ENCODE measurements at places on chromosomes 2 and 18.

- no peak for DNase-seq
Measured at GRCh38 chr2:28662468-28663181, 89.0 kb upstream of the PPP1CB start.

DNA sequence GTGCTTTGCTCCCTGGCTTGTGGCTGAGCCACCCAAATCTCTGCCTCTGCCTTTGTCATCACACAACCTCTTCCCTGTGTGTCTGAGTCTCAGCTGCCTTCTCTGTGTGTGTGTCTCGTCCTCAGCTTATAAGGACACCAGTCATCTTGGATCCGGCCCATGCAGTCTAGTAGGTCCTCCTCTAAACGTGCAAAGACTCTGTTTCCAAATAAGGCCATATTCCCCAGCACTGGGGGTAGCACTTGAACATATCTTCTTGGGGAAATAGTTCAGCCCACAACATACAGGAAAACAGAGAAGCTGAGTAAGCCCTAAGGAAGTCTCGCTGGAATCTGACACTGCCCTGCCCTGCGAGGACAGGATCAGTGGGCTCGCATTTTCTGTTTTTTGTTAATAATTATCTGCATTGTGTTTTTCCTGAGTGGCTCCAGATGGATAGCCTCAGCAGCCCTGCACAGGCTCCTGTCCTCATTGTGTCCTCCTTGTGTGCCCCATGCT is 42.1 kb downstream of the MTCL1 start:
- no peak for DNase-seq

- no peak for DNase-seq
Measured at GRCh38 chr2:144198116-144198515, 321.8 kb downstream of the ZEB2 start.

- DNase-seq = no peak
Measured at GRCh38 chr2:10329880-10330699, 27.4 kb downstream of the HPCAL1 start.

- no peak for DNase-seq
Measured at GRCh38 chr18:31436825-31437224, 10.7 kb upstream of the DSG3 start.

- DNase-seq = no peak
Measured at GRCh38 chr2:27709326-27709725, 45.6 kb downstream of the SLC4A1AP start.

GRCh38 chr2:10215393-10215935 is 87.2 kb upstream of the HPCAL1 start:
- DNase-seq = no peak

DNA sequence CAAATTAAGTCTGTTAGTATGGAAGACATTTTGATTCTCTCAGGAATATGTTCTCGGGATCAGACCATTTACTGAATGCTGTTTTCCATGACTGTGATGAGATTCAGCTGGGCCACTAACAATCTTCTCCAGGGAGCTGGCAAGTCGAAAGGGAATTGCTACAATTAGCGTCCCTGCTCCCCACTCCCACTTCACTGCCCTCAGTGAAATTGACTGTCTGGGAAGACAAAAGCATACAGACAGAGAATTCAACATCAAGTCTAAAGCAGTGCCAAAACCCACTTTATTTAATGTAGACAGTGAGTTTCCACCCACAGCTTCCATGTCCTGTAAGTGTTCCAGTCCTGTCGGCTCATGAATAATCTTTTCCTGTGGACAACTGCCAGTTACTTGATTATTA is 34.0 kb upstream of the COL3A1 start:
- no peak for DNase-seq

DNA sequence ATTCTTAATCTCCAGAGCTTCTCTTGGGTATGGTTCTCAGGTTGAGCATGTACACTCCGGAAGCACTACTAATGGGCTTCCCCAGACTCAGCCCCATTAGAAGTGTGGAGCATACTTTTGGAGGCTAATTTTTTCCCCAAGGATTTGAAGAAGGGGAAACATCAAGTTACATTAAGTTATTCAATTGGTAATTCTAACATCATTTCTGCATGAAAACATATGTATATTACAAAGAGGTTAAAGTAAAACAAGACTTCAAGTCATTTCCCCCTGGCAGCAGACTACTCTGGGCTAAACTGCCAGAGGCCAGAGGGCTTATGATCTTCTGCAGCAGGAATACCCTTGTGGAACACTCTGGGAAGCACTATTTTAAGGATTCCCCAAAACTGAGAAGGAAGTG is 227.7 kb upstream of the STK17B start:
- no peak for DNase-seq

- no peak for DNase-seq
Measured at GRCh38 chr2:70374616-70375015, 72.7 kb upstream of the FAM136A start.

GRCh38 chr2:3208591-3208990 is 169.0 kb downstream of the EIPR1 start:
- no peak for DNase-seq

GRCh38 chr2:36696533-36696932 is at the start of gene VIT:
Gene VIT, plus strand, starts transcription at chr2:36696707. Its CDS starts 19,664 bp downstream, at chr2:36716371.
- DNase-seq = no peak

- no peak for DNase-seq
Measured at GRCh38 chr2:63186331-63186730, 135.7 kb downstream of the OTX1 start.

DNA sequence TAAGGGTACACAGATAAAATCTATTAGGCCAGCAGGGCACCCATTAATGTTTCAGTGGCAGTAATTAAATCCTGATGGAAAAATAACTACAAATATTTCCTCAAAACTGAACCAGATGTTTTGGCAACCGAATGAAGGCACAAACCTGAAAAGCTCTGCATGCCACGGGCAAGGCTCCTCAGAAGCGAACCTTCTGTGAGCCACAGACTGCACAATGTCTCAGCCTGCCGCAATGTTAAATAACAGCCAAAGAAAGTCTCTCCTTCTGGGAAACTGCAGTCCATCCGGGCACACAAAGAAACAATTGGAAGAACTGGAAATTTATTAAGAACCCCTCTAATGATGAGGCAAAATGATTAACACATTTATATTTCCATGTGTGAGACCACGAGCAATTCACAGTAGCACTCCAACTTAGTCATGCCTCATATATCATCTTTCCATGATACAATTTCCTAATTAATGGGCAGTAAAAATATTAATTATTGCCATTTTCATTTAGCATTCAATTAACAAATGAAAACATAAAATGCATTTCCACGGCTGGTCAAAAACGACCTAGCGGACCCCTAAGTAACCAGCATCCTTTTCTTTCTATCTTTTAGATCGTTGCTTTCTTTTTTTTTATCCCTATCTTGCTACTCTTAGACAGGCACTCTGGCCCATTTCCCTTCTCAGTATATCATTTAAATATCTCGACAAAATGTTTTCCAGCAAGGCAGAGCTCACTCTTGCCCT is 237.5 kb downstream of the EPHA4 start:
- no peak for DNase-seq

GRCh38 chr2:202038471-202039277 is 5.0 kb downstream of the FZD7 start:
- no peak for DNase-seq

DNA sequence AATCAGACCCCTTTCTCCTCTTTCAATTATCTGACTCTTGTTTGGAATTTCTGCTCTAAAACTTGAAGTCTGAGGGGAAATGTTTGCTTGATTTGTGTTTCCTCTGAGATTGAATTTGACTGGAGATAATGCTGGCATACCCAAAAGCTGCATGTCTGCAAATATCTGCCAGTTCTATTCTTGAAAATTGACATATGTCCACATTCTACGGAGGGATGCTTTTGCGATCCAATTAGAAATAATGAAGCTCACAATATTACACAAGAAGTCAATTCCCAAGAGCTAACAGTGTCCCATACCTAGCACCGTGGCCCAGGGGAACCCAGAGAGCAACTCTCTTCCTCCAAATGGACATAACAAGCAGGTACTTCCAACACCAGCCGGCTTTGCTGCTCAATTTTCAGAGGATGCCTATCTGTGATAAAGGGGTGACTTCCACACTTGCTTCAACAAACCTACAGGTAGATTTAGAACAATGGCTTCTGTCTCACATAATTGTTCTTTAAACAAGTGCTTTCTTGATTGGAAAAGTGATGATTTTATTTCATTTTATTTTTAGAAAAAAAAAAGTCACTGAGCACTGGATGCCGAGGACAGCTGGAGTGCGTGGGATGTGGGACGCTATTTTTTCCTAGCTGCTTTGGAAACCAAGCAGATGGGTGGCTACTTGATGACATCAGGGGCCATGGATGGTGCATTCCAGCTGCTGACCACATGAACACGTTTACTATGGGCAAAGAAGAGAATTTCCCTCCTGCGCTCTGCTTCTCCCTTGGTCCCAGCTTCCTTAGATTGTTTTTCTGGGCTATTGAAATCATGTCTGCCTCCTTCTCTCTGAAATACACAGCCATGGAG is 488.9 kb downstream of the RNF144A start:
- DNase-seq = no peak

DNA sequence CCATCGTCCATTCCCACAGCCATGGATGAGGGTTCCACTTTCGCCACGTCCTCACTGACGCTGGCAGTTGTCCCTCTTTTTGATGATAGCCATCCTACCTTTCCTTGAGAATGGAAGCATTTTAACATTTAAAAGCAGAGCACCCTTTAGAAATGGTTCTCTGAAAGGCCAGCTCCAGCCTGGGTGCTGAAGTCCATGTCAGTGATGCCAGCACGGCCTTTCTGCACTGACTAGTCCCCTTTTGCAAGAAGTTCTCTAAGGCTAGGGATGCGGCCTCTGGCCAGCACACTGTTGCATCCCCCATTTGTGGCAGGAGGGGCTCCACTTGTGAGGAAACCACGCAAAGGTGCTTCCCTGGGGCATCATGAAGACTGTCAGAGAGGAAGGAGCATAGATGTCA is 203.5 kb downstream of the MGAT5 start:
- no peak for DNase-seq

GRCh38 chr2:207304761-207305160 is 139.0 kb upstream of the KLF7 start:
- no peak for DNase-seq

- no peak for DNase-seq
Measured at GRCh38 chr2:208274748-208275147, 8.7 kb downstream of the PIKFYVE start.

GRCh38 chr2:188349019-188349418 is 57.3 kb downstream of the GULP1 start:
- DNase-seq = no peak

- no peak for DNase-seq
Measured at GRCh38 chr2:44889096-44889495, 52.4 kb upstream of the SIX3 start.

- no peak for DNase-seq
Measured at GRCh38 chr18:78892177-78892576, 87.4 kb upstream of the SALL3 start.

DNA sequence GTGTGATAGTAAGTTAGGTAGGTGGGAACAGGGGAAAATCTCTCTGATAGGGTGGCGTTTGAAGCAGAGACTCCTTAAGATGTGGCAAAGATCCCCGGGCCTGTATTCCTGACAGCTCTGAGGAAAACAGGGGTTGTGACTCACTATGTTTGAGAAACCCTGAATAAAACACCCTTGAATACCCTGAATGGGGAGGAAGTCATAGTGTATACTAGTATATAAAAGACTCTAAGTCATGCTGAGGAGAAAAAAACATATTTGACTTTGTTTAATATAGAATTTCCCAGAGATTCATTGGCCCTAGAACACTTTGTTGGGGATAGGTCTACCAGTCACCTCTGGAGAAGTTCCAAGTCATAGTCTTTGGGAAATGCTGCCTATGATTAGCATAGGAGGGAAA is 590.9 kb downstream of the IRS1 start:
- DNase-seq = no peak

DNA sequence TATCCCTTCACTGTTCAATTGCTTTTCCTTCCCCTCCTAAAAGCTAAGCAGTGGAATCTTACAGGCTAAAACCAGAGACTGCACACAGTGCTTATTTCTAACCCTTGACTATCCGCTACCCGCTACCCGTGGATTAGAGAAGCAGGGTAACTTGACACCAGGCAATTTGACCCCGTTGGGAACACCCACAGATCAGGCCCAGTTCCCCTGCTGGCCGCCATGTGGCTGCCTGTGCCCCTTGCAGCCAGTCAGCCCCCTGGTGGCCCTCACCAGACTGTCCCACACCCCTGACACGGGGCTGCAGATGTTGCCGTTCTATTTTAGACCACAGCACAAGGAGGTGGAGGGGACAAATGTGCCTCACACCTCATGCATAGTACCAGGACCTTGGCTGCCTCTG is 74.8 kb downstream of the TXNL1 start:
- no peak for DNase-seq

DNA sequence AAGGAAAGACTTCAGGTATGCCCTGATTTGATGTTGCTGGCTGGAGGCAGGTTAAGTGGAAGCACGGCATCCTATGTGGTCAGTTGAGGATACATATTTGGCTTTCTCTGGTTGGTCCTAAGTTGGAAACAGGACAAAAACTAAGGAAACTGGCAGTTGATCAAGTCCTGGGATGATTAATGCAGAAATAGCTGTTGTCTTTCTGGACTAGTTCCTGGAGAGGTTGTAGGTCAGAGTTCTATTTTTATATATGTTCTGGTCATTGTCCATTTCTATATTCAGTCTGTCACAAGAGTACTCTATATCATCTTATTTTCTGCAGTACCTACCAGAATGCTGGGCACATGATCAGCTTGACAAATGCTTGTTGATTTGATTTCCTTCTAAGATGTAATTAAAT is 4.0 kb upstream of the SLC35F5 start:
- DNase-seq = no peak

DNA sequence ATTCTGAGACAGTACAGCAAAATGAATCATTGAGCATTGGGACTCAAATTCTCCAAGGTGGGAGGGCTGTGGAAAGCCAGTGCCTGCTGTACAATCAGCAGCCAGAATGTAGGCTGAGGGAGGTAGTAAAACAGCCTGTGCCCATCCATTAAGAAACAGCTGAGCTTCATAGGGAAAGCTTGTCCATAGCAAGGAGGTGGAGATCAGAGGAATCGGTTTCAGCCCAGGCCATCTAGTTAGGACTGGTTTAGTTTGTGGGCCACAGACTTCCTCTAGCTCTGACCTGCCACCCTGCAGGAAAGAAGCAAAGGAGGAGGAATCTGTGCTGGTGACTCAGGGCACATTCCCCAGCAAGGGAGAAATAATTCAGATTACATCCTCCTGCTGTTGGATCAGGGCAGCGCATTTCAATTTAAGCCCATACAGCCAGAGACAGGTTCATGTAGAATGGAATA is 333.4 kb downstream of the SETBP1 start:
- no peak for DNase-seq
